Naive thymus-derived CD8-positive, alpha-beta T cell (primary cell): ENCODE measurements at places on chromosomes 5 and 9. TPM values are rescaled to one million over a fixed set of nuclear protein-coding genes. Genes with fewer than 3 reads are reported as not detected.

RNF20 gene
- polyA plus RNA-seq = 48.2 TPM

DNA sequence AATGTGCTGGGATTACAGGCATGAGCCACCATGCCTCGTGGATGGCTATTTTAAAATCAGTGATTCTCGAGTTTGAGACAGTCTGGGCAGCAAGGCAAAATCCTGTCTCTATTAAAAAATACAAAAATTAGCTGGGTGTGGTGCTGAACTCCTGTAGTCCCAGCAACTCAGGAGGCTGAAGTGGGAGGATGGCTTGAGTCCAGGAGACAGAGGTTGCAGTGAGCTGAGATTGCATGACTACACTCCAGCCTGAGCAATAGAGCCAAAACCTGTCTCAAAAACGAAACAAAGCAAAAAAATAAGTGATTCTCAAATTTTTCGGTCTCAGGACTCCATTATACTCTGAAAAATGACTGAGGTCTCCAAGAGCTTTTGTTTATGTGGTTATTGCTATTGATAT is 47.9 kb upstream of the HSPA9 start:
- no peak for DNase-seq

FAM120A gene
- 7.8 TPM for polyA plus RNA-seq

DNA sequence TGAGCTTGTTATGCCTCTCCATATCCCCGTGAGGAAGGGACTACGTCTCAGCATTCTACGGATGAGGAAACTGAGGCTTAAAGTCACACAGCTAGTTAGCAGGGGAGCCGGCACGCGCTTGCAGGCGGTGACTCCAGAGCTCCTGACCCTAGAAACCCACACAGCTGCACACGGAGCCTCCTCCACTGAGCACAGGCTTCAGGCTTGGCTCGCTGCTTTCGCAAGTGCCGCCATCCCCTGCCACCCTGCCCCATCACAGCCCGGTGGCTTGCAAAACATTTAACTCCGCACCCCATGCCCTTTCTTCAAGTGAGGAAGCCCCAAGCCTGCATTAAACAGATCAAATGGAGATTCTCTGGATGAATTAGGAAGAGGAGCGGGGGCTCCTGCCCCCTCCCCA is 138.3 kb downstream of the HSD17B3 start:
- no peak for DNase-seq

GRCh38 chr9:134984372-134985265 is 66.9 kb upstream of the FCN1 start:
- no peak for DNase-seq
